ENCODE measurements at places on chromosomes 2 and 18.

DNA sequence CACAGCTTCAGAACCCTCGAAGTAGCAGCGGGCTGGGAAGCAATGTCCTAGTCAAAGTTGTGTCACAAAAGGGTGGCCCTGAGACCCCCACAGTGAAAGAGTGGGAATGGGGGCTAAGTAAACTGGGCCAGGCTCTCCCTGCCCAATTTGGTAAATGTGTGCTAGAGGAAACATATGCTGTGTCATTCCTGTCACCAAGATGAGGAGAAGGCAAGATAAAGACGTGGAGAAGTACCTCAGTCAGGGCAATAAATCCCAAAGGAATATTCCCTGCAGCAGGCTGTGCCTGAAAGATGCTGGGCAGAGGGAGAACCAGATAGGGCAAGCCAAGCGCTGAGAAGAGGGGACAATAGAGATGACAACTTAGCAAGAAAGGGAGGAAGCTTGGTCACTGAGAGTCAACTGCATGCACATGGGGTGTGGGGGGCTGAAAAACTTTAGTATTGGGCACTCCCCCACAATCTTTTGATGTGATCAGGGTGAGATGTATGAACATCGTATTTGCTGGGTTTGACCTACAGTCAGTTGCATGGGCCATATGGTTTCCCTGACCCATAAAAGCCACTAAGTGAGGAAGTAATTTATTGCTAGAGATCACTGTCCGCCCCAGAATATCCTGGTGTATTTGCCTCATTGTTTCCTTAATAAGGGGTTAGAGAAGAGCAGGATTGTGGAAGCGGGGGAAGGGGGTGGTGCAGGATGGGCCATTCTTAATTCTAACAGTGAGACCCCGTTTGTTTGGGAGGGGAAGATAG is 49.9 kb upstream of the CXCR4 start:
- no peak for DNase-seq

DNA sequence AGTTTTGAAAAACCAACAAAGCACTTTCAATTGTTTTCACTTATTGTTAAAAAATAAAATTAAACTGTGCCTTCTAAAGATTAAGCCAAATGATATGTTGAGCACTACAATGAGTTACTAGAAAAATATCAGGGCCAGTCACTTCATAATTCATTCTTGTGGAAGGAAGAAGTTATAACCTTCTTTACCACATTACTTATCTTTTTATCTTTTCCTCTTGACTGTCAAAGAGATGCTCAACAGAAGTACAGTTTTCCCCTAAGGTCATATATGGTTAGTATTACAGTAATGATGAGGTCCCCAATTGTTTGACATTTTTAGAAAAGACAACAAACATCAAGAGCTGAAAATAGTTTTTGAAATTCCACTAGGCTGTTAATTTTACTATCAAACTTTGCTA is 9.4 kb downstream of the PELI1 start:
- no peak for DNase-seq

- no peak for DNase-seq
Measured at GRCh38 chr18:80202264-80202998, 44.9 kb downstream of the PARD6G start.

DNA sequence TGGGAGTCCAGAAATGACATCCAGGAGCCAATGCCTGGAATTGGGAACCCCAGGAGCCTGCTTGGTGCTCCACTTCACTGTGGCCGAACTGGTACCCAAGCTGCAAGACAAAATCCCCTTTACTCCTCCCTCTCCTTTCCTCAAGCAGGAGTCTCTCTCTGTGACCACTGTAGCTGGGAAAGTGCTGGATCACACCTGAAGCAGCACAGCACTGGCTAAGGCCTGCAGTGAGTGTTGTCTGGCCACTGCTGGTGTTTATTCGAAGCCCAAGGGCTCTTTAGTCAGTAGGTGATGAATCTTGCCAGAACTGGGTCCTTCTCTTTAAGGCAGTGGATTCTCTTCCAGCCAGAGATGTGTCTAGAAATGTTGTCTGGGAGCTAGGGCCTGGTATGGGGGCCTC is 26.4 kb downstream of the STPG4 start:
- DNase-seq = no peak

GRCh38 chr2:216215658-216216390 is 106.7 kb downstream of the XRCC5 start:
- DNase-seq = no peak

DNA sequence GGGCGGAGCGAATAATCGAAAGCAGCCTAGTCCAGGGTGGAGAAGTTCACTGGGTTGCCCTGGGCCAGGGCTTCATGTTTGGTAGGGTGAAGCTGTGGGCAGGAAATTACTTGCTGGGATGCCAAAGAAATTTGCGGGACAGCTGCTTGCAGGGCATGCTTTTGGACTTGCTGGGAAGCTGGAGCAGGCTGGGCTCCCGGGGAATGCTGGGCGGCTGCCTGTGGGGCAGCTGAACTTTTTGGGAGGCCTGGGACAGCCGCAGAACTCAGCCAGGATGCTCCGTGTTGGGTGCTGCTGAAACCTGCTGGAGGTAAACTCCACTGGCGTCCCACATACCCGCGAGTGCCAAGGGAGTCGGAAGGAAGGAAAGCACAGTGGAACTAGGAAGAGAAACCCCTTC is 31.9 kb downstream of the ASB1 start:
- no peak for DNase-seq

DNA sequence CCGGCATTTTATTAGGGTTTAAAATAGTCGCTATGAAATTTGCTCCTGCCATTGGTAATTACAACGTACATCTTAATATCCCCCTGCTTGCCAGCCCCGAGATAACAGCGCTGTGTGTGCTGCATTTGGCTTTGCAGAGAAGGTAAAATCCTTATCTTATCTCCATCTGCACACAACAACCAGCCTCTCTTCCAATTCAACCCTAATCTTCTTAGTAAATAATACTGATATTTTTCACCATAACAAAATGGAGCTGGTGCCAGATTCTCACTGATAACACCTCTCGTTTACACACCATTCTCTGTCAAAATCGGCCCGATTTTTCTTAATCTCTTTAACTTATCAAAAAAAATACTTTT is 61.4 kb upstream of the SIX3 start:
- no peak for DNase-seq

- DNase-seq = no peak
Measured at GRCh38 chr2:26640331-26640745, 828 bp downstream of the CIB4 start.

GRCh38 chr2:229009816-229010215 is 261.3 kb downstream of the PID1 start:
- DNase-seq = no peak

GRCh38 chr2:156852210-156852609 is 405.3 kb upstream of the GALNT5 start:
- DNase-seq = no peak

- peak; percentile 43 for DNase-seq
Measured at GRCh38 chr18:44887227-44887631, 206.5 kb downstream of the SETBP1 start.

DNA sequence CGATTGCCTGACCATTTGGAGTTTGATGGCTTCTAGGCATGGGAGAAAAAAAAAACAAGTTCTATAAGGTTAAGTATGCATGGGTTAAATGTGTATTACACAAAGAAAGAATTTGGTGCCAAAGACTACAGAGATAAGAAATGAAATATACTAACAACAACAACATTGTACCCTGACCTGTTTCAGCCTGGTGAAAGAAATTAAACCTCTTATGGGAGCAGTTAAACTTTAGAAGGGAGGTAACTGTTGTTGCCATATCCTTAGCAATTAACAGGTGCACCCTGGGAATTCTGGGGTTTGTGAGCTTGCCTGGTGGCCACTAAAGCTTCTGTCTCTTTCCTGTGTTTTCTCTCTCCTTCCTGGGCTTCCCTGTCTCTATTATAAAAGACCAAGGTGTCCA is 6.5 kb upstream of the IFIH1 start:
- DNase-seq = no peak

DNA sequence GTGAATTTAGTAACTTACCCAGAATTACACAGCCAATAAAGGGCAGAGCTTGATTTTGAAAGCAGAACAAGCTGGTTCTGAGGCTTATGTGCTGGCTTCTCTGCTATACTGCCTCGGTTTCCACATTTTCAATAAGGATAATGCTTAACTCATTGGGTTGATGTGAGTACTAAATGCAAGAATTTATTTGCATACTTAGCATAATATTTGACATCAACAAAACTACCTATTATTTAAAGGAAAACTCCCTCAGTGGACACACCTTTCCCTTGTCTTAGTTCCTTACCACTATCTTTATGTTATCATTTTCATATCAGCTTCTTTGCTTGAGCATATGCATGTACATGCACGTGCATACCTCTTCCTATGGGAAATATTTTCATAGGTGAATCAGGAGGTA is 3.0 kb upstream of the TGFA start:
- DNase-seq = no peak

DNA sequence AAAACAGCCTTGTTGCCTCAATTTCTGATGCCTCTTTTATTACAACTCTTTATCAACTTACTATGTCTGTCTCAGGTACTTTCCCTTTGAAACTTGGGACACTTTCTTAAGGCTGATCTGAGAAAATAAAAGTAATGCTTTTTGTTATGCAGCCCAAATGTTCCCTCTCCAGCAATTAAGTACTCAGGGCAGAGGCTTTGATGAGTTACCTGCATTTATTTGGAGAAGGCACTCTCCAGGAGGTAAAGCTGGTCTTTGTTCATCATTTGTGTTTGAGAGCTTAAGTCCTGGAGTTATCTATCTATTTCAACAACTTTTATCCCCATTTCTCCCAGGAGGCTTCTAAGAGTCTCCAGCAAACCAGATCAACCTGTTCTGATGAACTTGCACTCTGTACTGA is 259.2 kb downstream of the ASXL3 start:
- no peak for DNase-seq

DNA sequence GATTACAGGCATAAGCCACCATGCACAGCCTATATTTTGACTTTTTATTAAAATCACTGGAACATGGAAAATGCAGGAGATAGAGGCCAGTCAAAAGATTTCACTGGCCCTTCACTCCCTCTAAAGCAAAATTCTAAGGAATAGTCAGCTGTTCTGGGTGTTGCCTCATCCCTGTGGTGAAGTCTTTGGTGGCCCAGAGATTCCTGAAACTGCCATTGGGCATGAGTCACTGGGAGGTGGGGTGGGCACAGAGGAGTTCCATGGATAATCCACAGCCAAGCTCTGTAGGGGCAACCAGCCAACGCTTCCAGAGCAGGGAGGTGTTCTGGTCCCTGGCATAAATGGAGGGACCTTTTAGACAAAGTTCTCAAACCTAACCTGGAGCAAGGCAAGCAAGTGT is 89.7 kb upstream of the TTC39C start:
- no peak for DNase-seq

DNA sequence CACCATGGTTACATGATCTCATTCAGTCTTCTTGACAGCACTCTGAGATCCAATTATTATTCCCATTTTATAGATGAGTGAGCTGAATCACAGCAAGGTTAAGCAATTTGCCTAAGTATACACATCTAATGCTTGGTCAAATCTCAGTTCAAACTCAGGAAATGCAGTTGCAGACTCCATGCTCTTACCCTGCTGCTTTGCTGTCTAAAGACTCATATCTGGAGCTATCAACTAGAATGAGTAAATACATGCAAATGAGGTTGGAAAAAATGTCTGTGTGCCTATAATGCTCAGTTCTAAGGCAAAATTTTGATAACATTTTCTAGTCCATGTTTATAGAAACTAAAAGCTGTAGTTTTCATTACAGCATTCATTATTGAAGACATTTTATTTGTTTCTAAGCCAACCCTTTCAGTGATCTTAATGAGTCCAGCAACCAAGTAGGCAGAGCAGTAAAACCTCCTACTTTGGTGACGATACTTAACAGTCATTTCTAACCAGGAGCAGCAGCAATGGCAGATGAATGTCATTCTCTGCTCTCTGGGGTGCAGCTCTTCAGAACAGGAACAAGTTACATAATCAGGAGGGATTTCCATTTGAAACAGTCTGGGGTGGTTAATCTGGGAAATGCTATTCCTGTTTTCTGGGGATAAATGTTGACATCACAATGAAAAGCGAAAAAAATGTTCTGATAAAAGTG is 396.8 kb upstream of the UBE2E3 start:
- no peak for DNase-seq

All from CD4-positive, alpha-beta T cell treated with Interleukin-15 for 4 hours (primary cell).